Mucosa of gallbladder (tissue), 1 donor: ENCODE measurements at places on chromosomes 5 and 9. TPM values are rescaled to one million over a fixed set of nuclear protein-coding genes. Genes with fewer than 3 reads are reported as not detected.

GRCh38 chr5:159850160-159850559 is 66.1 kb upstream of the ADRA1B start:
- no peak for DNase-seq

Gene CATSPER3
- total RNA-seq = 1.0 TPM

GRCh38 chr5:86112249-86112648 is 505.5 kb upstream of the COX7C start:
- no peak for DNase-seq

- no peak for DNase-seq
Measured at GRCh38 chr9:125932746-125933455, 185.7 kb downstream of the PBX3 start.

- no peak for DNase-seq
Measured at GRCh38 chr5:141669520-141669919, 12.5 kb downstream of the ARAP3 start.

Gene SKP1
- 340 TPM for total RNA-seq

- no peak for DNase-seq
Measured at GRCh38 chr5:162824360-162824759, 613.0 kb upstream of the CCNG1 start.

Gene ERCC8
- total RNA-seq = 5.7 TPM

DNA sequence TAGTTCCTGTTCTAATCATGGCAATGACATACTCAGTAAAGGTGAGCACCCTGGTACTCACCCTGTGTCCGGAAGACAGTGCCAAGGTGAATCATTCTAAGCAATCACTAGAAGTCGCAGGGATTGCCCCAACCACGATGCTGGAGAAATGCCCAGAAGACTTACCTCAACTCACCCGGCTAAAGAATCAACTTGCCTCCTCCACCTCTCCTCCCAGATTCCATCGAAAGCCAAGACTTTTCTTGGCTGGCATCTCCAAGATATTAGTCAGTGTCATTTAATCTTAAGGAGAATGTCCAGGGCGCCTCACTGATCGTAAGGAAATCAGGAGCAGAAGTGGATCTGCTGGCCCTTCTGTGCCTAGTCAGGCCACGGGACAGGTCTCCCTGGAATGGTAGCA is 204.9 kb downstream of the ERCC6L2 start:
- peak; percentile 75 for DNase-seq

- no peak for DNase-seq
Measured at GRCh38 chr5:180119031-180119902, 47.7 kb upstream of the RNF130 start.

GRCh38 chr5:154046486-154046885 is 7.7 kb downstream of the MFAP3 start:
- no peak for DNase-seq

GRCh38 chr9:115069771-115070170 is 48.2 kb downstream of the TNC start:
- no peak for DNase-seq

DNA sequence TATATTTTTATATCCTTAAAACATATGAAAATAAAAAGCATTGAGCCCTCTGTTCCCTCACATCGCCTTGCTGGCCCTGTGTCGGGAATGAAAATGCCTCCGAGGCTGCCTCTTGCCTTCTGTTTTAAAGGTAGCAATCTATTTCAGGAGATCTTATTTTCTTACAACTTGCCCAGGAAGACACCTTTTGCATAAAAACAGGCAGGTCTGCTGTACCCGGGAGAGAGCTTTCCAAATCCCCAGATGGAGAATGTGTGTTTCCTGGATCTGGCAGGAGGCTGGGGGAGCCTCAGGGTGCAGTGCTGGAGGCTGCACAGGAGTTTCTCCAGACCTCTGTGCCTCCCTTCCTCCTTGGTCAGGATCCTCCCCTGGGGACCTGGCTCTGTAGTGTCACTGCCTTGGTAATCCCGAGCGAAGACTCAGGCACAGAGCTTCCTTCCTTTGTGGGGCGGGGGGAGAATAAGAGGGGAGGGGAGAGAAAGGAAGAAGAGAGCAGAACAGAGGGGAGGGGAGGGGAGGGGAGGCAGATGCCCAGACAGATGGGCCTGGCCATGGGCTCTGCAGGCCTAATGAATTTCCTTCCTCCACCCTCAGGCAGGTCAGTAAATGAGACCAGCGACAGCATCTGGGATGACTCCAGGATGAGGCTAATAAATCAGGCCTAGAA is 104.0 kb upstream of the BOD1 start:
- DNase-seq = no peak

- DNase-seq = no peak
Measured at GRCh38 chr5:167982-168660, 23.2 kb upstream of the LRRC14B start.

DNA sequence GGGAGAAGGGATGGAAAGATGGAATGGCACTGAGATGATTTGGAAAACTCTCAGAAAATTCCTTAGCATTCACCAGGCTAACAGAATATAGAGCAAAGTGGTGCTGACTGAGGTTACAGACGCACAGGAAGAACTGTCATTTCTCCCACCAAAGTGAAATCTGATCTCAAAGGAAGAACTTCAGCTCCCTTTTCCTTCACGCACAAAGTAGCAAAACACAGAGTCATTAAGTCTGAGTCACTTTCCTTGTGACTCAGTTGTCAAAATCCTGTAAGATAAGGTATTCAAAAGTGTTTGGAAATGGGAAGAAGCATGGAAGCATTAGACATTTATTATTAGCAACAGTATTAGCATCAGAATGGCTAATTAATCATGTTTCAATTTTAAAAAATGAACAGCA is 11.7 kb downstream of the MPDZ start:
- no peak for DNase-seq

Gene CFAP77
- total RNA-seq = not detected

Gene NANS
- total RNA-seq = 69.3 TPM

DNA sequence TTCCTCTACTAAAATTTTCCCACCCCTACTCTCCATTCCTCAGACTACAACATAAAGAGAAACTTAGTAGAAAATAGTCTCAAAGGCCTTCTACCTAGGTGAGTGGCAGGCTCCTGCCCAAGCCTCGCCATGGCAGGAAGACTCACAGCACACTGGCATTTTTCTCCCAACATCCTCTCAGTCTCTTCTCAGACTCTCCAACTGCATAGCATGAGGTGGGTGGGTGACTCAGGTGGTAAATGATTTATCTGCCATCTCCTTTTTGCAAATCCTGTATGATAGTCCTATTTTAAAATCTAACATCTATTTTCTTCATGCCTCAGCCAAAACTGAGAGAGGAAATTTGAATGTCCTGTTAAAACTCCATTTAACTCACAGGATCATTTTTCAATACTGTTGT is 33.5 kb upstream of the GRIA1 start:
- no peak for DNase-seq

Gene PTPRD
- 35.9 TPM for total RNA-seq

- DNase-seq = no peak
Measured at GRCh38 chr5:53730943-53731342, 170.5 kb downstream of the NDUFS4 start.

DNA sequence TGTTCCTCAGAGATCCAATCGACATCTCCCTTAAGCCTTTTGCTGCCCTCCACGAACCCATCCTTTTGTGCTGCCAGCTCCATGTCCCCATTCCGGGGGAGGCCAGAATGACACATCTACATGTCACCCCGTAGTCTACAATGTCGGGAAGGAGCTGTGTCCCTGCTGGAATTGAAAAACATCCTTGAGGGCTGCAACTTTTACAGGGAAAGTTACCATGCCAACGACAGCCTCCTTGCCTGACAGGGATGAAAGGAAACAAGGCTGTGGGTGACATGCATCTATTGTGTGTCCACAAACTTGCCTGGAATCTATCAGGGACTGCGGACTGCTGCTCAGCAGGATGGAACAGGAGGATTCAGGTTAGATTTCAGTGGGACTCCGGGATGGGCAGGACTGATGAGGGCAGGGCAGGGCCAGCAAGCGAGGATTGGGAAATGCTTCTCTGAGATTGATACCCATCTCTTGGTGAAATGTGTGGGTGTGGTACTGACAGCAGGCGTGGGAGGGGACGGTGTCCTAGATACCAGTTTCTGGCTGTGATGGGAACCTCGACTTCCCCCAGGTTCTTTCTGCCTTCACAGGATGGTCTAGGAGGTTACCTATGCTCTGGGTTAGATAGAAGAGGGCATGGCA is 25.5 kb downstream of the EGR1 start:
- no peak for DNase-seq

DNA sequence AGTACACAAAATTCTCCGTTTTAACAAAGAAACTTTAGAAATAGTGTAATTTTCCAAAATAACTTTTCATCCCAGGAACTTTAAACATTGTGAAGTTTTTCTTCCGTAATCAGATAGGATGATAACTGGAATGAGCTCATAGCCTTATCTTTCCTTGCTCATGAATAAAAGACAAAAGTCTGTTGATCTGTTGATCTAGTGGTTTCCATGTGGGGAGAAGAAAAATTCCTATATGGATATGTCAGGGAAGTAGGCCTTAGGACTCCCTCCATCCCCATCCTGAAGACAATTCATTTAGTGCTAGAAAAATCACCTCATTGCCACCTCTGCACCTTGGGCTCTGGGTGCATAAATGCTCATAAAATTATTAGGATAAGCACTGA is 266.6 kb downstream of the SMARCA2 start:
- DNase-seq = no peak
